Tibial nerve (tissue), 4 donors: ENCODE measurements at places on chromosomes 11 and 22.
A peak's percentile ranks its signal among the peaks of the same experiment; 100 is the strongest.

DNA sequence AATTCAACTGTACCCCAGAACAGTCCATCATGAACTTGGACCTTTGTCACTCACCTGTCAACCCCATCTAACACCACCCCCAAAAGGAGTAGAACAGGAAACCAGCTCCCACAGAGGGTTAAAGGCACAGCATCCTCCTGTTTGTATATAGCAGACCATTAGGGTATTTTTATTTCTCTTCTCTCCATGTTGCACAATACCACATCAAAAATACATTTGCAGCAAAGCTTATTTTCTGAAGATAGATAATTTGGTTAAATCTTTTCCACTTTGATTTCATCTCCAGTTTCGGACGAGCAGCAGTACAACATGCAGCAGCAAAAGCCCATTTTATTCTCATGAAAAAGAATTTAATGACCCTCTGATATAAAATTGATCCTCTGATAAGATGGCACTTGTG is 103.1 kb downstream of the KIRREL3 start:
- no peak for DNase-seq

- no peak for DNase-seq
Observed at GRCh38 chr11:83971063-83971462, 684.9 kb upstream of the CCDC90B start.

DNA sequence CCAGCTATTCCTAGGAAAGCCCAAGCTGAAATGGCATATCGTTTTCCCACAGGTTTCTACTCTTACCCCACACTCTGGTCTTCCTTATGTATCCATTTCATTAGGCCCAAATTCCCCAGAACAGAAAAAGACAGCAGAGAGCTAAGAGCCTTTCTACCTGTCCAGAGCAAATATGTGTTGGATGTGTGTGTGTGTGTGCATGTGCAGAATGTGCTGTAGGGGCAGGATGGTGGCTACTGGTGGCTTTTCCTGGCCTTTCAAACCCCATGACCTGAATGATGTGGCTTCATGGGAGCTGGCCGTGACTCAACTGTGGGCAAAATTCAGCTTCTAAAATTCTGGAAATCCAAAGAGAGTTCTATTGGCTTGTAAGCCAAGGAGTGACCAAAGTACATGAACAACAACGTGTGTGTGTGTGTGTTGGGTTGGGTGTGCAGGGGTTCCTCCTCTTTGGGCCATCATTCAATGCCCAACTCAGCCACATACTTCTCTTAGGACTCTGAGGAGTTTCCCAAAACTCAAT is 421.4 kb upstream of the CADM1 start:
- no peak for DNase-seq

DNA sequence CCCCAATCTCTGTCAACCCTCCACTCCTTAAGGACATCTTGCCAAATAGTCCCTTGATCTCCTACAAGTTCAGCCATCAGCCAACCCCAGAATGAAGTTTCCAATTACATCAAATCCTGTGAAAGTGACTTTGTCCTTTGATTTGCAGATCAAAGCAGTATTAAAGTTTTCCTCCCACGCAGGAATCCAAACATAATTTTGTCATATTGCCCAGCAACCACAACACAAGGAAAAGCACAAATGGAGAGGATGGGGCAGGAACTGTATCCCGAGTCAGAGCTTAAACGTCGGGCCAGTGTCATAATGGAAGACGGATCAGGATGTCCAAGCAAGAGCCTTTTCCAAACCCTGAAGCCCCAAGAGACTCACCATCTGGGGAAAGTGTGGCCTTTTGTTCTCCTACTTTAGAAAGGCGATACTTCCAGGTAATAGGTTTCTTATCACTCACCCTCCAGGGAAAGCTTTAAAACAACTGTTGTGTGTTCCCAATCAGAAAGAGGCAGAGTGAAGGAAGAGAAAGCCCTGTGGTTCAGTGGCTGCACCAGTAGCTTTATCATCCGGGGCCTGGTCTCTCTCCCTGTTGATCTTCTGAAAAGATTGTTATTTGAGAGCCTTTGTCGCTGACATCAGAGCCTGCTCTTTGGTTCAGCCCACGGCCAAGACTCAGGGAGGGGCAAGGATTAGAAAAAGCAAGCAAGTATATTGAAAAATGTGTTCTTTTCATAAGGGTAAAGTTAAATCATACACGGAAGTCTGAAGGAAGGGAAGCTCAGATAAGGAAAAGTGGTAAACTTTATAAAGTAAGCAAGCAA is 41.7 kb downstream of the EXPH5 start:
- no peak for DNase-seq

DNA sequence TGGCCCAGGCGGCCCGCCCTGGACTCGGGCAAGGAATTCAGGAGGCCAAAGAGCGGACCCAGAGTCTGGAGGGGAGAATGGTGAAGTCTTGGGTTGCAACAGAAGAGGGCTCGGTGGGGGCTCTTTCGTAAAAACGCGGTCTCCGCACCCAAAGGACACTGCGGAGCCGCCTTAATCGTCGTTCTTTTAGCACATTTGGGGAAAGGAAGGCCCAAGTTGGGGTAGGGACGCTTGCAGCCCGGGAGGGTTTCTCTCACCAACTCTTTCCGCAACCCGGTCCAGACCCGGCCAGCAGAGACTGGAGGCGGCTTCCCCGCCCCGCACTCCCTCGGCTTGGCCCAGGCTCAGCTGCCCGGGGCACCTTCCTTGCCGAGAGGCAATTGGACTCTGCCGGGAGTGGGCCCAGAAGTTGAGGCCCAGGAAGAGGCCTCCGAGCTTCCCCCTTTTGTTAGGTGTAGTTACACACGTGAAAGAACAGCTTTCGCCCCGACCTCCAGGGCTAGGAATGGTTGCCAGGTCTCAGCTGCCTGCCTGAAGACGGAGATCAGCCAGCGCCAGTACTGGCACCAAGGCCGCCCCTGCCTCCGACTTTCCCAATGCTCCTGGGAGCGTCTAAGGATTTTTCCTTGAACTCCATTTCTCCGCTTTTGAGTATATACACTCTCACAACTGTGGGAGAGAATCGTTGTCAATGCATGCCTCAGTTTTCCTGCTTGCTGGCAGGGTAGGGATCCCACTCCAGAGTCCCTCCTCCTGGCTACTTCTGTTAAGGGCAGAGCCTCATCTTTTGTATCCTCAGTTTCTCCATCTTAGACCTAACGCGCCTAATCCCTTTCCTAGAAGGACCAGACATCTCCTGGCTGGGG is 3.7 kb downstream of the ALX4 start:
- no peak for DNase-seq

- no peak for DNase-seq
Observed at GRCh38 chr11:46075168-46075567, 46.1 kb downstream of the PHF21A start.

DNA sequence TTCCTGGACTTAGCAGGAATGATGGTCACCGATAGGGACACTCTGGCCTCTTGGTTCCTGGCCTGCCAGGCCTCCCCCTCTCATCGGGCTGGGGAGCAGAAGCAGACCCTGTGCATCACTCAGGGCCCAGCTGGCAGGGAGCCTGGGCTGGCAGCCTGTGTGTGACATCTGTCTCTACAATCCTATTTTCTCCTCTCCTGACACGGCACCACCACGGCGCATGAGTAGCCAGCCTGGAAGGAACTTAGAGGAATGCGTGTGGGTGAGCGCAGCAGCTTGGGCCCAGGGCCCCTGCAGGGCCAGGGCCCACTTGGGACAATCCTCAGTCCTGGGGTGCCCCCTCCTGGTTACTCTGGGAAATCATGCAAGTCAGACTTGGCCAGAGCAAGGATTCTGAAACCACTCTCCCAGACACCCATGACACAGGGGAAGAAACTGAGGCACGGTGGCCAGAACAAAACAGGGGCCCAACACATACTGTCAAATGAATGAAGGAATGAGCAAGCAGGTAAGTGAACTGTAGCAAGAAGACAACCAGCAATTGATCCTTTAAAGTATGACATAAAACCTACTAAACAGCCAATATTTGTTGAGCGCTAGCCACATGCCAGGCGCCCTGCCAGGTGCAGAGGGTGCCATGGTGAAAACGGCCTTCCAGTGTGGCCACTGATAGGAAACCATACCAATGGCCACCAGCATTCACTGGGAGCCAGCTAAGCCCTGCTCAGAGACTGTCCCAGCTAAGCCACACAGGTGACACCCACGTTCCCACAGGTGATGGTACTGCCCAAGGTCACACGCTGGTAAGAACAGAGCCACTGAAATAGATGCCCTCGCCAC is 13.3 kb downstream of the RSPH14 start:
- DNase-seq: peak; percentile 54

- no peak for DNase-seq
Observed at GRCh38 chr11:108963118-108963517, 298.2 kb downstream of the DDX10 start.

DNA sequence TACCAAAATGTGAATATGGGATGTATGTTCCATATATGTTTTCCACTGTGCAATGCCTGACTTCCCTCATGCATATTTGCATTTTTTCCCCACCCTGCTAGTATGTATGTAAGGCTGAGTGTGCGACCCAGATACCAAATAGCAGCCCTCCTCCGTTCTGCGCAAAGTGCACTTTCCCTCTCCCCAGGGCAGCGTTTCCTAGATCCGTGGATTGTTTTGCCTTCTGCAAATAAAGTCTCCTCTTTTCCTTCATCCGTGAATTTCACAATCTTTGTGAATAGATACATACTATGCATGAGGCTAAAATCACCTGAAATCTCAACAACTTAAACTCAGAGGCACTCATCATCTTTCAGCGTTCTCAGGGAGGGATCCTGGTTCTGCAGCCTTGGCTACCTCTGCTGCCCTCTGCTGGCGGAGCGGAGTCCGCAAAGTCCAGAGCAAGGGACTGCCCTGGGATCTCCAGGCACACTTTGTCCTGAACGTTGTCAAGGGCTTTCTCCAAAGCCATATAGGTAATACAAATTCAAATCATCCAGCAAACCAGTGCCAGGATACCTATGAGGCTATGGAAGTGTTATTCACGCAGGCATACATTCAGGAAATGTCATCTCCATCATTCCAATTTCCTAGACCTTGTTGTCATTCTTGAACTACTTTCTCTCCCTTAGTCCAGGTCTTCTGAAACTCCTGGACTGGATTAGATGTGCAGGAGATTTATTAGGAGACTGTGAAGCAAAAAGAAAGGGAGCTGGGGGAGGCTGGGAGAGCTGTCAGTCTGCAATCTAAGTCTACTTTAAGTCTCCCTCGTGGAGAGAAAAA is 53.1 kb downstream of the CNTF start:
- DNase-seq: peak; percentile 68

- DNase-seq: no peak
Observed at GRCh38 chr11:64489831-64490441, 101.1 kb upstream of the SLC22A12 start.

DNA sequence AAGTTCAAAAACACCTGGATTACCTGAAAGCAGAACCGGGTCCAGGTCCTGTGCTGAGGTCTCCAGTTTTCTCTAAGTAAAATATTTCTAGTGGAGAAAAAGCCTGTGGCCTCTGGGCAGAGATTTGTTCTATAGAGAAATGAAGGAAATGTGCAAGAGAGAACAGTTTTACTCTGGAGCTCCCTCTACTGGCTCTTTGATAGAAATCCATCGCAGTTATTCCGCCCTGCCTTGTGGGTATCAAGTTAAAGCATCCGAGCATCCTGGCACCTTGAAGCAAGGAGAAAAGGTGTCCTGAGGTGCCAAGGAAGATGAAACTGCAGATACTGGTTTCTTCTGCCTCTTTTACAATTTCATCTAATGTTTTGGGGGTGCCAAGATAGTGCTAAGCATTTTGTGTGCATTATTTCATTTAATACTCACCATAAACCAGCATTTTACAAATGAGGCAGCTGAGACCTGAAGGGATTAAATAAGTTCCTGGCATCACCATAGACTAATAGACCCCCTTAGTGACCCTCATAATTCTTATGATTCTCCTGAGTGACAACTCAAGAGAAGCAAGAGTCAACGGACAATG is 113.1 kb upstream of the HSD17B12 start:
- no peak for DNase-seq

- no peak for DNase-seq
Observed at GRCh38 chr22:48651036-48651890, 1176.4 kb downstream of the BRD1 start.

DNA sequence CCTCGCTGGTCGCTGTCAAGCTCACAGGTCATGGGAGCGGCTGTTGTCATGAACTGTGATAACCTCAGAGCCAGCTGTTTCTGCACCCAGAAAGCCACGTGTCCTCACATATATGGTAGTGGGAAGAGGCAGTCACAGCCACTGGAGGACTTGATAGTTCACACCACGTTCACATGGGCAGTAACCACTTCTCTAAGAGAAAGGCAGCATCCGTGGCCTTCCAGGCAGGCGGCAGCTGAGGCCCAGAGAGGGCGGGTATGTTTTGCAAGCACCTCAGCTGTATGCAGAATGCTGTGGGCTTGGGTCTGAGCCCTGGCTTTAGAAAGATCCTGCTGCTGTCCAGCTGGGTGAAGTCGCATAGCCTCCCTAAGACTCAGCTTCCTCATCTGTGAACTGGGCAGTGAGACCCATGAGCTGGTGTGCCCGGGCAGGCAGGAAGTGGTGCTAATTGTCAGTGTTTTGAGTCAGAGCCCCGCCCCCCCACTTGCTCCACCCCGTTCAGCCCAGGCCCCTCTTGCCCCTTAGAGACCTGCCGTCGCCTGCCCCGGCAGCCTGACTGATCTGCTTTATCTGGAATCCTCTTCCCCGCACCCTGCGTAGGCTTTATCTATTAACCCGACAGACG is 13.3 kb downstream of the TTC38 start:
- DNase-seq: no peak

- DNase-seq: no peak
Observed at GRCh38 chr22:37403267-37403960, 23.9 kb downstream of the ELFN2 start.

DNA sequence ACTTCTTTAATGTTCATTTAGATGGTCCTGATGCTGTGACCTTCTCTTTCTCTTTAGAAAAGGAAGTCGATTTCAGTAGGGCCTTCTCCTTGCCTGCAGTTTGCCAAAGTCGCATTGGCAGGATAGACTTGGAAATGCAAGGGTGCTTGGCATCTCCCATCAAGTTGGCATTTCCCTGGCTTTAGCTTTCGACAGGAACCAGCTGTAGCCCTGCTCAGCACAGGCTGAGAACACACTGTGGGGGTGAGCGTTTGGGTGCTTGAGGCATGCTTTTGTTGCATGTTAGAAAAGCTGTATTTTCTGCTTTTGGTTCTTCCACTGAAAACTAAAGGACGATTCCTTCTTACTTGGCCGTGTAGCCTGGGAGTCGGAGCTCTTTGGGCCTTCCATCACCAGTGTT is 37.7 kb downstream of the LDLRAD3 start:
- no peak for DNase-seq

DNA sequence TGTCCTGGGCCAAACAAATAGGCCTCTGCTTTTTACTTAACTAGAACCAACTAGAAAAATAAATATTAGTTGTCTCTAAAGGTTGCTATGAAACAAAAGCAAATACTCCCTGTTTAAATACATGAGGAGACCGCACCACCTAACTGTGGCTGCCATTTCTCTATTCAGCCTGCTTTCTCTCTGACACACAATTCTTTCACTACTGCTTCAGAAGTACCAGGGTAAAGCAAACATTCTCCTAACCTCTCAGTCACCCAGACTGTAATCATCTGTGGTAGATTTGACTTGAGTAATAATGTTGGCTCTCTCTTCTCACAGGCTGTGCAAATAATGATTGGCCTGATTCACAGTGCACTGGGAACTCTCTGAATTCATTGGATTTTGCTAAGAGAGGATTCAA is 41.0 kb upstream of the MS4A8 start:
- no peak for DNase-seq
